ENCODE measurements at places on chromosomes 3 and 15. TPM values are rescaled to one million over a fixed set of nuclear protein-coding genes. Genes with fewer than 3 reads are reported as not detected.

- no peak for DNase-seq
Observed at GRCh38 chr3:181252631-181253030, 263.1 kb upstream of the DNAJC19 start.

GRCh38 chr3:69339760-69340159 is 46.1 kb downstream of the FRMD4B start:
- DNase-seq, result no peak

- DNase-seq, result no peak
Observed at GRCh38 chr3:130626049-130626448, 109.1 kb downstream of the COL6A6 start.

GRCh38 chr15:41798607-41799487 is 24.6 kb downstream of the MAPKBP1 start:
- DNase-seq, result no peak

The TGM5 gene
- total RNA-seq, result not detected

The ANKUB1 gene
- not detected for total RNA-seq

Measured in left lobe of liver (tissue), 2 donors.